ENCODE measurements at places on chromosomes 1 and 21.

GRCh38 chr1:156796340-156797097 is 20.1 kb downstream of the SH2D2A start:
- DNase-seq: no peak

DNA sequence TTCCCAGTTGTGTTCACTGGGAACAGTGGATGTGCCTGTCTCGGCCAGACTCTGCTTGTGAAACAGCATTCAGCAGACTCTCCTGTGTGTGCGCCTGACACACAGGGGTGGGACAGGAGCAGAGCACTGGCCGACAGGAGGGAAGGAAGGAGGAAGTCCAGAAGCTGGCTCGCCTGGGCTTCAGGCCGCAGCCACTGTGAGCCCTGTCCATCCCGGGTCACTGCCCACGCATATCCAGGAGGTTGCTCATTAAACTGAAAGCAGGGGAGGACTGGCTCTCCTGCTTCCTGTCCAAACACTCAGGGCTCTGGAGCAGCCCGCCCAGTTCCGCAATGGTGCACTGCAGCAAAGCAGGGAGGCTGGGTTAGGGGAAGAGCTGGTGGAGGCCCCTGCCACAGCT is 218.7 kb upstream of the VAMP3 start:
- DNase-seq: no peak

- DNase-seq: no peak
Observed at GRCh38 chr1:16205891-16206546, 6.4 kb downstream of the ARHGEF19 start.

- DNase-seq: no peak
Observed at GRCh38 chr1:157959750-157960149, 33.7 kb upstream of the KIRREL1 start.

DNA sequence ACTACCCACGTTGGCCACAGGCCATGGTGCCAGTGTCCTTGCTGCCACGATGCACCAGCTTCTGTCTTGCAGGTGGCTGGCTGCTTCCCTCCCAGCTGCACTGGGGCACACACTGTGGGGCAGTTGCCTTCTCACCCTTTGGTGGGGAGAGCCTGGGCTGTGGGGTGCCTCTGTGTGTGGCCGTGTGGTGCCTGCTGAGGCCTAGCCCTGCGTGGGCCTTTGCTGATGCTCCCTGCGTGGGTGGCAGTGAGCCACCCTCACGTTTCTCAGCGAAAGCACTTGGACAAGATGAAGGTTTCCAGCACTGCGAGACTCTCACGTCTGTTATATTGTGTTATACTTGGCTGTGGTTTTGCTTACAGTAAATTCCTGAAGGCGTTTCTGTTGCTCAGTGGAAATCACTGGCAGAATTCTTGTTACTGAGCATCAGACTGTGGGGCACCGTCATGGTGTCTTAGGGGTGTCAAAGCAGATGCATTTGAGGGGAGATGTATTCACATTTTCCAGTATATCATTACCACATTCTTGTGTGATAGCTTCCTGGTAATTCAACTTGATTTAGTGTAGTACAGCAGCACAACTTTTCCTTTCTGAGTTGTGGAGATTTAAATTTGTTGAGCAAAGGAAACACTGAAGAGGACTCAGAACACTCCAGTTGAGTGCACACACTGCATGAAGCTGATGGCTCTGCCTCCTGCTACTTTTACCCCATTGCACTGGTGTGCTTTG is 124.7 kb downstream of the PCBP3 start:
- DNase-seq: no peak

- DNase-seq: peak; percentile 67
Observed at GRCh38 chr1:151968058-151968457, 25.6 kb downstream of the S100A10 start.

- DNase-seq: no peak
Observed at GRCh38 chr1:220271706-220272046, 577 bp downstream of the RAB3GAP2 start.

DNA sequence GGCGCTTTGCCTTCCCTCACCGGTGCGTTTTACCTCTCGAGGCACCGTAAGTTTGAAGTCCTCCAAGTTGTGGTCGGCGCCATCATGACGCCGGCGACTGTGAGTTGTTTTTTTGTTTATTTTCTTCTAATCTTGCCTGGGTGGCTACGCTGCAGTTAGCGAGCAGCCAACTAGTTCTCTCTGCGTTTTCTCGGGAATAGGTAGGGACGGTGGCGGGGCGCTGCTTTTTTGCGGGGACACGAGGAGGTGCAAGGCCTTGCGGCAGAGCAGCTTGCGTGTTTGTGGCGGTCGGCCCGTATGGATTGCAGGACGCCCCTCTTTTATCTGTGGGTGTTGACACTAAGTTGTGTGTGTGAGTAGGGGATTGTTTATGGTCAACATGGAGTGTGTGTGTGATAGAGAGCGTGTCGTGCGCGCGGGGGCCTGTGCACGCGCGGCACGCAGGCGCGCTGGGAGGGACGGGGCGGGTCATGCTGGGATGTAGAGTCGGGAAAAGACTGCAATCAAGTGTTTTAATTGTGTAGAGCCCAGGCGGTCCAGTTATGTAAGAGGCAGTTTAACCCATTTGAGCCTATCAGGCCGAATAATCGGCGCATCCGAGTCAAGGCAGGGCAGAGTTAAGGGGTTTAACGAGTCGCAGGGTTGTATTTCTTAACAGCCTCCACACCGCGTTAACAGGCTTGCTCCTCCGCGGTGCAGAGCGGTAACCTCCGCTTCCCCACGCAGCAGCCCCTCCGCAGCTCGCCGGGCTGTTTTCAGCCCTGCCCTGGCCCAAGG is 1.2 kb upstream of the NEGR1 start:
- no peak for DNase-seq

DNA sequence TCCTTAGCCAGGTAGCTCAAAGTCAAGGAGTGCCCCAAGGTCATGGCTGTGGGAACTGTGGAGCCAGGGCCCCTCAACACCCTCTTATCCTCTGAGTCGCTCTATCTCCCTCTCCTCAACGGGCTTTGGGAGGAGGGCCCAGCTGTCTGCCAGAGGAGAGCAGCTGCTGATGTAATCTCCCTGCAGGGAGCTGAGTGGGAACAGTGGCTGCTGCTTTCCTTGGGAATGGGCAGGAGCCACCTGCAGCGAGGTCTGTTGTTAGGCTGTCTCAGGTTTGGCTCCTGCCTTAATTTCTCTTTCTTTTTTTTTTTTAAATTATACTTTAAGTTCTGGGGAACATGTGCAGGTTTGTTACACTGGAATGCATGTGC is 58.8 kb upstream of the MAP1LC3C start:
- DNase-seq: no peak

GRCh38 chr1:224707843-224708725 is 92.0 kb downstream of the CNIH3 start:
- DNase-seq: no peak

GRCh38 chr1:176315519-176316220 is 108.6 kb upstream of the COP1 start:
- DNase-seq: no peak

DNA sequence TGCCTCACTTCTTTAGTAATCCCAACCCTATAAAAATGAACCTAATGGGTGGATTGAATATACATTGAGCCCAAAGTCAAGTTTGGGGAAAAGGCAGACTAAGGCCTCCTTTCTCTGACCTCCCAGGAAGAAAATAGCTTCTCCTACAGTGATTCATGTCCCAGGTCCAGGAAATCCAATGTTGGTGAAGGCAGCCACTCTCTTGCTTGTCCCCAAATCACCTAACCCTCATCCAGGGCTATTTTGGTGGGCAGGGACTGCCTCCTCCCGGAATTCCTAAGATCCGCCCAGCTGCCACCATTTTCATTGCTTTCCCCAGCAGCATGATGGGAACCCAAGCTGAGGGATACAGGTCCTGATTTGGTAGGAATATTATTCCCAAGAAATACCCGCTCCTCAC is 8.4 kb downstream of the MYOG start:
- no peak for DNase-seq

- DNase-seq: no peak
Observed at GRCh38 chr1:32988665-32989064, 24.1 kb upstream of the RNF19B start.

DNA sequence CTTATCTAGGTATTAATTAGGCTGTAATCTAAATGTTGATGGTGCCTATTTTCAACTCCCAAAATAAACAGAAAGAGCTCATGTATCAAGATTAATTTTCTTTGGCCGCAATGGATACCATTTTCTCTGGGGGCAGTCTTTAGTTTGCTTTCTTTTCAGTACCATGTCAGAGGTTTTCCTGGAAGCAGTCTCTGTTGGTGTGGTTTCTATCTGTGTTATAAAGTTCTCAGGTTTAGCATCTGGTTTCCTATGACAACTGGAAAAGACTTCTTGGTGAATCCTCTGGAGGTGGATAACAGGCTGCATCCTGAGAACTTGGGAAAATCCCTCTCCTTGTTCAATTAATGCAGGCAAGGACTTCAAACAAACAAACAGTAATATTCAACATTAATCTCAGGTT is 38.7 kb upstream of the BATF3 start:
- no peak for DNase-seq

DNA sequence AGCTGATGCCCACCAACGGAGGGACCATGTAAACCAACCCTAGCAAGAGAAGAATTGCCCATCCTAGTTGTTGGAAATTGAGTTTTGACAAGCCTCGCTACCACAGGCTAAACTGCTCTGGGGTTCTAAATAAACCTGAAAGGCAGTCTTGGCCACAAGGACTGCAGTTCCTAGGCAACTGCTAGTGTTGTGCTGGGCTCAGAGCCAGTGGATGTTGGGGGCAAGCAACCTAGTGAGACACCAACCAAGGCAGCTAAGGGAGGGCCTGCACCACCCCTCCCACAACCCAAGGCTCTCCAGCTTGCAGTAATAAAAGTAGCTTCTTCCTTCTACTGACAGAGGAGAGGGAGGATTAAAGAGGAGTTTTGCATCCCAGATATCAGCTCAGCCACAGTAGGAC is 102.4 kb upstream of the PKN2 start:
- DNase-seq: no peak

- DNase-seq: no peak
Observed at GRCh38 chr21:29022166-29022565, 2.3 kb upstream of the USP16 start.

DNA sequence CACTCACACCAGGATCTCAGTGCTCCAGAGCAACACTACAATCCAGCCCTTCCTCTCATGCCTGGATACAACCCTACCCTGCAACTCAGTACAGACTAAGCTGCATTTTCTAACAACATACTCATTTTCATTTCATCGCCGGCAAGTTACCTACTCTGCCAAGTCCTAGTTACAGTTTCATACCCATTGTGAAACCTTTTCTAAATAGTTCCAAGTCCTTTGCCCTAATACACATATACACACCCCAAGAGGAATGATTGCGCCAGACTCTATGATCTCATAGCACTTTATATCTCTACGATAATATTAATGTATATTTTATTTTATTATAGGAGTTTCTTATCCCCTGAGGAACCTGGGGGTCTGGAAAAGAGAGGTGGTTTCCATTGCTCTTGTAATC is 122.4 kb downstream of the LMX1A start:
- no peak for DNase-seq

DNA sequence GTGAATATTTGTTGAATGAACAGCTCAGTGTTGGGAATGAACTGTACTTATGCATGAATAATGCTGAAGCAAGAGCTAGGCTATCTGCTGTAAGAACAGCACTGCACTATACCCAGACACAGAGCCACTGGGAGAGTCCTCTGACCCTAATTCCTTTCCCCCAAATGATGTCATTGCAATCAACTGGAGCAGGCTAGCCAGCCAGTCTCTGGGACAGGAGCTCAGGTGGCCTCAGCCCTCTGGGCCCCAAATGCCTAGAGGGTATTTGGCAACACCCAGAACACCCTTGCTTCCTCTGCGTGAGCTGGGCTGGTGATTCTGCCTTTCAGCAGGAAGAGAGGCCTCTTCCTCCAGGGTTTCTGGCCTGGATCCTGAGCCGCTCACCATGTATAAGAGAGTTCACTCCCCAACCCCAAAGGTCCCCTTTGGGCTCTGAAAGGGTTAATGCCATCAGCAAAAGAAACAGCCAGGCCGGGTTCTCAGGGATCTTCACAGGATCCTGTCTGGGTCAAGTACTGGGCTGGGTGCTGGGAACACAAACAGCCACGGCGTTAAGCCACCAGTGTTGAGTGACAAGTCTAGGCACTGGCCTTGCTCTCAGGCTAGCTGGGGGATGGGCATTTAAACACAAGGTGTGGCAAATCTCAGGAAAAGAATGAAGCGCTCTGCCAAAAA is 3.7 kb upstream of the PADI4 start:
- DNase-seq: no peak

GRCh38 chr1:13683206-13683605 is 16.8 kb upstream of the PRDM2 start:
- no peak for DNase-seq

DNA sequence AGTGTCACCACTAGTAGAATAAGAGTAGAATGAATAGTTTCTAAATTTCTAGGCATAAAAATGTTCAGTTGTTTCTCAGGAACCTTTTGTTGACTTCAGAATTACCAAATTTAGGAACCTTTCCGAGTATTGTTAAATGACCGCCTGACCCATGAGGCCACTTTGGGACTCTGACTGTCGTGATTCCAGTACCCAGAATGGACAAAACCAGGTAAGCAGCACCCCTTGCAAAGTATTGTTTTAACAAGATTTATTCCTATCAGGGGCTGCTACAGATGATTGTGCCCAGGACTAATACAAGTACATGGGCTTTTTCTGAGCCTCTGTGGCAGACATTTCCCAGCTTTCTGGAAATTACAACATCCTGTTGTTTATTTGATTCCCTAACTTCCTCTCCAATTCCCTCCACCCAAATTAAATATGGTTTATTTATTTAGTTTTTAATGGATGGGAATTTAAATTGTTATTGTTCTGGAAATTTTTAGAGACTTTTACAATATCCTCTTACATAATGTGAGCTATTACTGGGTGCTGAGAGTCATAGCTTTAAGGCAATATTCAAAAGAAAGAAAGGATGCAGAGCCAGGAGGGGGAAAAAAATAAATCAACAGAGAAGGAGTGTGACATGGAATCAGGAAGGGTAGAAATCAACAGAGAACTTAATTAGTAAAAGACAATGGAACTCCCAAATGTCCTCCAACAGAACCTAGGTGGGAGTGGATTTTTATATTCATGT is 37.4 kb upstream of the NTPCR start:
- no peak for DNase-seq

DNA sequence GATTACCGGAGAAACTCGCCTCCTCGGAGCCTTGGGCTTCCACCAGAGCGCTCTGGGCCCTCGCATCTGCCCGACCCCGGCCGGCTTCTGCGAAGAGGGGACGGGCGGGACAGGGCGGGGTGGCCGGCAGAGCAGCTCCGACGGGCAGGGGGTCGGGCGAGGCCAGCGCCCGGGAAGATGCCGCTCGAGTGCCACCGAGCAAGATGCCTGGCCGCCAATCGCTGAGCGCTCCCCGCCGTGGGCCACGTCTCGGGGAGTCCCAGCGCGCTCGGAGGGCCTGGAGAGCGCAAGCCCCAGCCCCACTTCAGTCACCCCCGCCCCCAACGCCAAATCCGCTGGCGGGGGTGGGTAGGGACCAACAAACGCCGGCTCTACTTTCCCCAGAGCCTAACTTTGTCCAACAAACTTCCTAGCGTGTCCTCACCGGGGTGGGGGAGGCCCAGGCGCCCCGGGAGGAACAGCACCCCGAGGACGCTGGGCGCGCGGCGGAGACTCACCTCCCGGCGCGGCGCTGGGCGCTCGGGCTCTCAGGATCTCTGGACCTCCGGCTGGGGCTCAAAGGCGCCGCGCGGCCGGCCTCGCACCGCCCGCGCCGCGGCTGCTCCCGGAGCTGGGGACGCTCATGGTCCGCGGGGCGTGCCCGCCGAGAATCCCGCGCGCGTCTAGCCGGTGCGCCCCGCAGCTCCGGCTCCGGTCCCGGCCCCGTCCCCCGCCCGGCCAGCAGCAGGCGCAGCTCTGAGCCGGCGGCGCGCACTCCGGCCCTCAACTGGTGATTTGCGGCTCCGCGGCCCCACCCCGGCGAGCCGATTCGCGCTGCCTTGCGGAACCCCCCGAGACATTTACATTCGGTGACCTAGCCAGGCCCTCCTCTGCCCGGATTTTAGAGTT is at the start of gene BCAR3:
Gene BCAR3, minus strand, starts transcription at position 737 of the 888 bp plus-strand sequence. CDS start 6,907 bp downstream, outside the sequence.
- peak; percentile 83 for DNase-seq

All from H1 (cell line).